ENCODE measurements at places on chromosomes 5 and 9. TPM values are rescaled to one million over a fixed set of nuclear protein-coding genes. Genes with fewer than 3 reads are reported as not detected.

The PCDHB15 gene
- total RNA-seq, result 0.28 TPM

The LCN2 gene
- total RNA-seq, result not detected

DNA sequence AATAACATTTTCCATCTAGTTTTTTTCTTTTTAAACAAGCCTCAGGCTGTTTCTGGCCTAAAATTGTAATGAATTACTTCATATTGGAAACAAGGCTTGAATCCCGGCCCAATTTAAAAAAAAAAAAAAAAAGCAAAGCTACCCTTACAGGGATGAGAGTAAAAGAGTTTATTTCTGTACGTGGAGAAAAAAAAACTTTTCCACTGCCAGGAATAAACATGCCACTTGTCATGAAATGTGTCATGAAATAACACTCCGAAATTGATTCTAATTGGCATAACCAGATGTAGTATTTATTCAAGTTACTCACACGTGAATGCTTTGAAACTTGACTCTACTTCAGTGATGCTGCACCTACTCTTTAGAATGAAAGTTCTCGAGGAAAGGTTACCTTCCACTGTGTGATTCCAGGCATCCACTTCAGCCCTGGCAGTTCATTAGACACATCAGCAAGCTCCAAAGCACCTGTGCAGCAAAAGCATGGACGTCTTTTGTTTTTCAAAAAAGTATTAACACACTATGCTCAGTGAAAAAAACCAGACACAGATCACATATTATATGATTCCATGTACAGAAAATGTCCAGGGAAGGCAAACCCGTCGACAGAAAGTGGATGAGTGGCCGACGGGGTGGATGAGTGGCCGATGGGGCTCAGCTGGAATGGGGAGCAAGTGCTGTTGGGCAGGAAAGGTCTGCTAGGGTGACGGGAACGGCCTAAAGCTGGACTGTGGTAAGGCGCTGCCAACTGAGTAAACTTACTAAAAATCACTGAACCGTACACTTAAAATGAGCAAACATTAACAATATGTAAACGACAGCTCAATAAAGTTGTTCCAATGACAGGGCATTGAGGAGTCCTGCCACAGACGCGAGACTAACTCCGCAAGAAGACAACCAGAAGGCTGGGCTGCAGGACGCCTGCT lies 21.2 kb downstream of the NSUN2 start:
- DNase-seq, result no peak

The ZFP2 gene
- 0.56 TPM for total RNA-seq

GRCh38 chr9:136808806-136809158 lies 1.0 kb downstream of the RABL6 start:
- DNase-seq, result peak; percentile 35

DNA sequence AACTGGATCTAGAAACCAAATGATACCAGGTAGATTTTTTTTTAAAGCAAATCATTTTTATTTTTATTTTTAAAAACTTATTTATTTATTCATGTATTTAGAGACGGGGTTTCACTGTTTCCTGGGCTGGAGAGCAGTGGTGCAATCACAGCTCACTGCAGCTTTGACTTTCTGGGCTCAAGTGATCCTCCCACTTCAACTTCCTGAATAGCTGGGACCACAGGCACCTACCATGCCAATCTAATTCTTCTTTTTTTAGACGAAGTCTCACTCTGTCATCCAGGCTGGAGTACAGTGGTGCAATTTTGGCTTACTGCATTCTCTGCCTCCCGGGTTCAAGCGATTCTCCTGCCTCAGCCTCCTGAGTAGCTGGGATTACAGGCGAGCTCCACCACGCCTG lies 41.3 kb upstream of the CDK20 start:
- DNase-seq, result no peak

The GARIN3 gene
- not detected for total RNA-seq

DNA sequence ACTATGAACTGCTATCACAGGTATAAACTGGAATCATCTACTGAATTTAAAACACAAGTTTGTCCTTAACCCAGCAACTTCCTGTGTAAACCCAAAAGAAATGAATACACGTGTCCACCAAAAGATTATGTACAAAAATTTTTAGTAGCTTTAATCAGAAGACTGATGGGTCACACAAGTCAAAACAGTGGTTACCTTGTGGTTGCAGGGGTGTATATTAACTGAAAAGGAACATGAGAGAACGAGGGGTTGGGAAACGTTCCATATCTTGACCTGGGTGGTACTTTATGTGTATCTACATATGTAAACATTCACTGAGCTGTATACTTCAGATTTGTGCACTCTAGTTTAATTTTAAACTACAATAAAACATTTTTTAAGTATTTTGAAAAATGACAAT lies 18.6 kb downstream of the ZDHHC21 start:
- DNase-seq, result no peak

The ERGIC1 gene
- total RNA-seq, result 134 TPM

- no peak for DNase-seq
These were observed 113.0 kb upstream of the PCA3 start for GRCh38 chr9:76651119-76651705.

The PFN3 gene
- total RNA-seq, result not detected

DNA sequence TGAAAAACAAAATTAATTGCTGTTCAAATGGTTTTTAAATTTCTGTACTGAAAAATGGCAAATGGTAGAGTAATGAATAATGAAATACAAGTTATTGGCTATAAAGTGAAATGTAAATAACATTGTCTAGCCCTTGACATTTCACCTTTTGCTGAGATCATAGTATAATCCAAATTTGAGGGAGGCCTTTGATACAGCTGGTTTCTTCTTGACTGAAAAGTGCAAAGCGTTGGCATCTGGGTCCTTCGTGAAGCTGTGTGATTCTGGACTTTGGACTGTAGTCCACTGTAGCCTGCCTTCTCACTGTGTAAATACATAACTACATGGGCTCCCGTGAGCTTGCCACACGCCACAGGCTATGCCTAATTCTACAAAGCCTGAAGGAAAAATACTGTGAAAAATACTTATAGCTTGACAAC lies 52.3 kb downstream of the ARHGEF28 start:
- DNase-seq, result no peak
